ENCODE measurements at places on chromosomes 3 and 15. TPM values are rescaled to one million over a fixed set of nuclear protein-coding genes. Genes with fewer than 3 reads are reported as not detected.

DNA sequence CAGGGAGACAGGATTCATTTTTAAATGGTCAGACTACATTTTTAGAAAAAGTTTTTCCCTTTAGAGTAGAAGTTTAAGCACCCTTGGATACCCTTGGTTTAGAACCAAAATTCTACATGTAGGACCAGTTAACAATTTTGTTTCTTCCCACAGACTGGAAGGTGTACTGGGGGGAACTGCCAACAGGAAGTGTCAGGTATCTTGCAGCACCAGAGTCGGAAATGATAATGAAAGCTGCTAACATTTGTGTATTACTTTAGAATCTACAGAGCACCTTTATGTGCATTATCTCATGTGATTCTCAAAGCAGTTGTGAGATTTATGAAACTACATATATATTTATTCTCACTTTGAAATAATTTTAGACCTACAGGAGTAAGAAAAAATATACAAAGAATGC, 21.5 kb downstream of the SPRED1 start:
- DNase-seq, result no peak
- no peak overlapping the region for H3K27ac ChIP-seq
- no peaks in the 10 kb centered on the region for H3K4me1 ChIP-seq
- no peaks in the 10 kb centered on the region for H3K36me3 ChIP-seq

GRCh38 chr15:92780843-92781242, 119.3 kb upstream of the CHD2 start:
- DNase-seq, result no peak
- H3K36me3 ChIP-seq, result no peaks in the 10 kb centered on the region
- H3K27ac ChIP-seq, result no peak overlapping the region
- H3K27me3 ChIP-seq, result no peaks in the 10 kb centered on the region
- H3K4me1 ChIP-seq, result no peaks in the 10 kb centered on the region

- DNase-seq, result no peak
- H3K4me3 ChIP-seq, result no peak overlapping the region
- no peaks in the 10 kb centered on the region for H3K4me1 ChIP-seq
- peaks cover 5% of the 10 kb centered on the region for H3K27me3 ChIP-seq
Observed at GRCh38 chr3:138418601-138419206, 15.7 kb upstream of the ESYT3 start.

DNA sequence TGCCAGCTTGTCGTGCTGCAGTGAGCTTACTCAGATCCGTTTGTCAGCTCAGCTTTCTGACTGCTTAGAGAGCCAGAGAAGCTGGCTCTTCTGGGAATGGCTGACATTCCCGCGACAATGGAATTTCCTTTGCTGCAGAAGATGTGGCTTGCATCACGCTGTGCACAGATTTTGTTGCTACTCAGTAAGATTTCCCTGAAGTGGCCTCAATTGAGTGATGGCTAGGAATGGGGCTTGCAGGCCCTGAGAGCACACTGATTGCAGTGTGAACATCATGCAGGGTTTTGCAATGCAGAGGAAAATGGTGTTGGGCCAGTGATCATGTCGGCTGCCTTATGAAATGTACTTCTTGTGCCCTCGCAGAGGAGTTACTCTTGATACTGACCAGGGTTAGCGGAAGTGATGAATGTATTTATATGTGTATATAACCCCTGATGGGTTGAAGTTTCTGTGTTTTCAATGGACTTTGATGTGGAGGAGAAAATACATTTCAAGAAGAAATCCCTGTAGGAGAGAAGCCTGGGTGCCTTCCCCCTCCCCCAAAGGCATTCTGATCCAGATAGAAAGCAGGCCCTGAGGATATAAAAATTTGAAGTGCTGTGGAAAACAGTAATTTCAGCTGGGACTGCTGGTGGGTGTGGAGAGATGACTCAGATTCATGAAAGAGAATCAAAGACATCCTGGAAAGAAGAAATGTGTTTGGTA, 102.5 kb upstream of the PDZRN3 start:
- H3K36me3 ChIP-seq, result no peaks in the 10 kb centered on the region
- no peak overlapping the region for H3K4me3 ChIP-seq
- no peaks in the 10 kb centered on the region for H3K4me1 ChIP-seq
- no peaks in the 10 kb centered on the region for H3K27me3 ChIP-seq
- H3K27ac ChIP-seq, result no peak overlapping the region

- H3K27me3 ChIP-seq, result peaks cover 2% of the 10 kb centered on the region
- H3K36me3 ChIP-seq, result no peaks in the 10 kb centered on the region
- no peak overlapping the region for H3K4me3 ChIP-seq
- no peak overlapping the region for H3K27ac ChIP-seq
- DNase-seq, result no peak
Observed at GRCh38 chr15:101549647-101550046, 60.1 kb upstream of the PCSK6 start.

DNA sequence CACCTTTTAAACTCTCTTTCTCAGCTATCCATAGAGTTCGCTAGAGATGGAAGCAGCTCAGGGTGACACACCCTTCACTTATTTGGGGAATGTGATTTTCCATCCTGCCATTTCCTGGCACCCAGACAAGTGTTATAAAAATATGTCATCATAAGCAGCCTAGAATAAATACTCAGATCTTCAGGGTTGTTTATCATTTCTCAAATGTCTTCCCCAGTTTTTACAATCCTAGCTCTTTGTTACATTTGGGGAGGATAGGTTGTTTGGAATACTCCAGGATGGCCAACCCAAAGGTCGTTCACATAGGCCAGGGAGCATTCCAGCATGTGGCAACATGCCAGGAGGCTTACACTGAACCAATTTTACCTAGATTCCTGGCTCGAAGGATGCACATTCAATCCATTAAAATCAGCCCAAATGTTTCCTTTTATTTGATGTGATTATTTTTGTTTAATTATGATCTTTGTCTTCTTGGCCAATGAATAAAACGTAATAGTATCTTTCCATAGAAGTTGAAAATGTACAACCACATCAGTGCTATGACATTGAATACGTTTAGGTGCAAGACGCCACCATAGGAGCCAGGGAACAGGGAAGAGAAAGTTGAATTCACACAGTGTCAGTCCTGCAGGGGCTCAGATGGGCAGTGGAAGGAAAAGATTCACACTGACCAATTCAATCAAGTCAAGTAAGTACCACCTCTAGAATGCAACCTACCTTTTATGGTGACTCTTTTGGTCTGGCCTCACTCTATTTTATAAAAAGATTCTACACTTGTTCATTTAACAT, 537.7 kb upstream of the MDFIC2 start:
- DNase-seq, result no peak
- no peaks in the 10 kb centered on the region for H3K4me1 ChIP-seq
- no peaks in the 10 kb centered on the region for H3K27me3 ChIP-seq
- no peaks in the 10 kb centered on the region for H3K36me3 ChIP-seq
- no peak overlapping the region for H3K27ac ChIP-seq
- H3K4me3 ChIP-seq, result no peak overlapping the region

DNA sequence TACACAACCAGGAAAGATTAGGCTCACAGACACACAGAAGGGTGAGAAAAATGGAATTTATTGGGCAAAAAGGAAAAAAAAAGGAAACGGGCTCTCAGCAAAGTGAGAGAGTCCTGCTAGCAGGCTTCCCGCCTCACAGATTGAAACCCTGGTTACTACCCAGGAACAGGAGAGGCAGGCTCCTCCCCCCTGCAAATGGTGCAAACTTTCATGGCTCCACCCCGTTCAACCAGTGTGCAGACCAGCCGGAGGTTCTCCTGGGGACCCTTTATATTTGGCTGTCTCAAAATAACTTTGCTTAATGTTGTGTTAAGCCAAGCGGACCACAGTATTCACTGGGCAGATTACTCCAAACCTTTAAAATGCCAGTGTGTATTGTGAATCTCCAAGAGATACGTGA, 40.3 kb downstream of the IL1RAP start:
- no peaks in the 10 kb centered on the region for H3K27me3 ChIP-seq
- H3K27ac ChIP-seq, result no peak overlapping the region

- H3K4me3 ChIP-seq, result peak overlapping the region; percentile 5
- no peaks in the 10 kb centered on the region for H3K27me3 ChIP-seq
- H3K36me3 ChIP-seq, result no peaks in the 10 kb centered on the region
- peaks cover 22% of the 10 kb centered on the region for H3K4me1 ChIP-seq
Observed at GRCh38 chr3:195162033-195162669, 108.8 kb downstream of the XXYLT1 start.

- H3K27ac ChIP-seq, result no peak overlapping the region
- no peak overlapping the region for H3K4me3 ChIP-seq
- no peaks in the 10 kb centered on the region for H3K36me3 ChIP-seq
Observed at GRCh38 chr3:38043486-38043885, 4.5 kb downstream of the DLEC1 start.

- H3K4me3 ChIP-seq, result no peak overlapping the region
- no peak overlapping the region for H3K27ac ChIP-seq
- H3K36me3 ChIP-seq, result no peaks in the 10 kb centered on the region
- DNase-seq, result no peak
- no peaks in the 10 kb centered on the region for H3K4me1 ChIP-seq
Observed at GRCh38 chr3:95084738-95085137, 1021.9 kb downstream of the NSUN3 start.

COPG1 gene
- 90.4 TPM for total RNA-seq

UROC1 gene
- total RNA-seq, result not detected

FYTTD1 gene
- total RNA-seq, result 42.2 TPM

ZNF80 gene
- total RNA-seq, result 1.7 TPM

Measured in CD4-positive, CD25-positive, alpha-beta regulatory T cell (primary cell).